Heart right ventricle (tissue), 16 donors: ENCODE measurements at places on chromosomes 13 and 19. TPM values are rescaled to one million over a fixed set of nuclear protein-coding genes. Genes with fewer than 3 reads are reported as not detected.

DNA sequence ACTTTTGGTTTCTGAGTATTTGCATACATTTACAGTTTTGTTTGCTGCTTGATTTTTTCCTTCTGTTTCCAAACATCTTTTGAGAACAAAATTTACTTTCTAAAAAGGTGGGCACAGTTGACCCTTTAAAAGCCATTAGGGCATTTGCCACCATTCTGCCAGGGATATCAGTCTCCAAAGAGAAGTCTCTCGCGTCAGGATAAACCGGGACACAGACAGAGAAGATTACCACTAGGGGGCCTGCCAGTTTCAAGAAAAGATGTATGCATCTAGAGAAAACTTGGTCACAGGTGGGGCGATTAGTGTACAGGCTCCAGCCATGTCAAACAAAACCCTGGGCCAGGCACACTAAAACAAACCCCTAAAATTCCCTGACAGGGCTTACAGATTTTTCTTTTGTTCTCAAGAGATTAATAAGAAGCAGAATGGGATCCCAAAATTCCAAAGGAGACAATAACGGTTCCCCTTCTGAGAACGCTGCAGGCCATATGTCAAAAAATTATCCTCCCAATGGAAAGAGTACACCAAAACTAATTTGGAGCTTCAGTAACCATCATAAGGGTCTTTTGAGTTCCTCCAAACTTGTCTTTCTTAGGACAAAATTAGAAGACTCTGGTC is 10.7 kb upstream of the PABPC3 start:
- no peaks in the 10 kb centered on the region for H3K4me1 ChIP-seq
- H3K36me3 ChIP-seq: no peaks in the 10 kb centered on the region
- no peak for DNase-seq
- no peak overlapping the region for H3K27ac ChIP-seq

- no peak overlapping the region for H3K27ac ChIP-seq
- no peaks in the 10 kb centered on the region for H3K27me3 ChIP-seq
- H3K36me3 ChIP-seq: no peaks in the 10 kb centered on the region
- no peak overlapping the region for H3K4me3 ChIP-seq
Measured at GRCh38 chr13:34805347-34805746, 136.7 kb upstream of the NBEA start.

DNA sequence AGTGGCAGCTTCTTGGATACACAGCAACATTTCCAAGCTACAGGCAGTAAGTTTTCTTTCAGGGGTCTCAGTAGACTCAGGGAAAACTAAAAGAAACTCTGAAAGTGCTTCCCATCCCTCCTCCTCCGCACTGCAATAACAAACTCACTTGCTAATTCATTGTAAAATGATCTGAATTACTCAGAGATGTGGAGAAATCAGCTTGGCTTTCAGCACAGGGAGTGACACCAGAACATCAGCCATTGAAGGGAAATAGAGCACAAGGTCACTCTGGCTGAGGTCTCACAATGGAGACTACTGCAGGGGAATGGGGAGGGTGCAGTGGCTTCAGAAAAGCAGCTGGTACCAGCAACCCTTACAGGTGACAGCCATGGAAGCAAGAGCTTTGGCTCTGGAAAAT is 137.3 kb upstream of the SERP2 start:
- DNase-seq: no peak
- no peaks in the 10 kb centered on the region for H3K27me3 ChIP-seq
- H3K27ac ChIP-seq: peak overlapping the region; percentile 71
- peaks cover 34% of the 10 kb centered on the region for H3K4me1 ChIP-seq

GRCh38 chr13:112060282-112060830 is 6.6 kb upstream of the SOX1 start:
- peaks cover 100% of the 10 kb centered on the region for H3K27me3 ChIP-seq
- no peak overlapping the region for H3K27ac ChIP-seq
- peaks cover 26% of the 10 kb centered on the region for H3K4me1 ChIP-seq
- H3K36me3 ChIP-seq: no peaks in the 10 kb centered on the region
- H3K4me3 ChIP-seq: no peak overlapping the region
- DNase-seq: no peak

Gene ZNF296
- not detected for total RNA-seq
